ENCODE measurements at places on chromosomes 3 and 15. TPM values are rescaled to one million over a fixed set of nuclear protein-coding genes. Genes with fewer than 3 reads are reported as not detected.

CHRFAM7A gene
- total RNA-seq = 9.6 TPM

DNA sequence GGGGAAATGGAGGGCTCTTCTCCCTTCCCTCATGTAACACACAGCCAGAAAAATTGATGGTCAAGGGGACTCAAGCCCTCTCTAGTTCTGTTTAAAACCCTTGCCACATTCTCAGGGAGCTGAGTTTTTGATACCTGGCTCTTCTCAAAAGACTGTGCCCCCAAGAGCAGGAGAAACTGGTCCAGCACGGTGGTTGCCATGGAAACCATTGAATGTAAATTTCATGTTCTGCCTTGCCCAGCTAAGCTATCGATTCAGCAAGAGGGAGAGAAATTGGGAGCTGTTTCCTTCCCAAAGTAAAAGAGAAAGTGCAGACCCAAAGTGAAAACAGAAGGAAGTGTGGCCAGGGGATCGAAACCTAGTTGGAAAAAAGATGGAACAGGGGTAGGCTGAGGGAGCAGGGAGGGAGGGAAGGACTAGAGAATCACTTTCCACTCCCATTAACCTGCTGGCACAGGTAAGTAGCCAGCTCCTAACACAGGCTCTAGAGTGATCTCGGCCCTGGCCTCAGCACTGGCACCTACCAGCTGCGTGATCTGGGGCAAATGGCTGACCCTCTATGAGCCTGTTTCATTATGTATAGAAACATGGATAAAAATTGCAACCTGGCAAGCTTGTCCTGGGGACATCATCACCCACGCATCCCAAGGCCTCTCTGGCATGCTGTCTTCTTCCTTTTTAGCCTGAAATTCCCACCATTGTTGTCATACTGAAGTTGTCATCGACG lies 140.9 kb downstream of the TPRA1 start:
- no peaks in the 10 kb centered on the region for H3K36me3 ChIP-seq
- no peaks in the 10 kb centered on the region for H3K4me1 ChIP-seq
- no peak overlapping the region for H3K4me3 ChIP-seq
- no peak overlapping the region for H3K27ac ChIP-seq
- peaks cover under 1% of the 10 kb centered on the region for H3K27me3 ChIP-seq
- DNase-seq = no peak

- peaks cover 37% of the 10 kb centered on the region for H3K4me1 ChIP-seq
- no peaks in the 10 kb centered on the region for H3K36me3 ChIP-seq
- H3K4me3 ChIP-seq = no peak overlapping the region
- no peaks in the 10 kb centered on the region for H3K27me3 ChIP-seq
- H3K27ac ChIP-seq = peak overlapping the region; percentile 67
- no peak for DNase-seq
Observed at GRCh38 chr3:11201251-11202019, 47.1 kb downstream of the HRH1 start.

DNA sequence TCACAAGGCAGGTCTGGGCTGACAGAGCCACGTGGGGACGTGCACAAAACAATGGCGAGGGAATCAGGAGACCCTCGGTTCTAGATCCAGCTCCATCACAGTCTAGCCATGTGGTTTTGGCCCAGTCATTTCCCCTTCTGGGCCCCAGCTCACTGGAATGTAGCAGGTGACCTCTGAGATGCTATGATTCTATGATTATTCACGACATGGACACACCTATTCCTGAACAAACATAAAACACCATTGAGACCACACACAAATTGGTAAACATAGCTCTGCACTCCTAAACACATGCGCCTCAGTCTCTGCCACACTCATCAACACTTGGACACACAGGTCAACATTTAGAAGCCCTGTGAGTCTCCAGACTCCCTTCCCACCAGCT lies 9.0 kb downstream of the IGDCC4 start:
- H3K36me3 ChIP-seq = no peaks in the 10 kb centered on the region
- H3K27me3 ChIP-seq = peaks cover 32% of the 10 kb centered on the region
- no peak overlapping the region for H3K4me3 ChIP-seq
- no peak for DNase-seq
- no peak overlapping the region for H3K27ac ChIP-seq

- no peaks in the 10 kb centered on the region for H3K4me1 ChIP-seq
- no peak overlapping the region for H3K27ac ChIP-seq
- no peak overlapping the region for H3K4me3 ChIP-seq
- H3K27me3 ChIP-seq = no peaks in the 10 kb centered on the region
- no peak for DNase-seq
- H3K36me3 ChIP-seq = no peaks in the 10 kb centered on the region
Observed at GRCh38 chr15:54014067-54014655, 35.9 kb downstream of the UNC13C start.

DNA sequence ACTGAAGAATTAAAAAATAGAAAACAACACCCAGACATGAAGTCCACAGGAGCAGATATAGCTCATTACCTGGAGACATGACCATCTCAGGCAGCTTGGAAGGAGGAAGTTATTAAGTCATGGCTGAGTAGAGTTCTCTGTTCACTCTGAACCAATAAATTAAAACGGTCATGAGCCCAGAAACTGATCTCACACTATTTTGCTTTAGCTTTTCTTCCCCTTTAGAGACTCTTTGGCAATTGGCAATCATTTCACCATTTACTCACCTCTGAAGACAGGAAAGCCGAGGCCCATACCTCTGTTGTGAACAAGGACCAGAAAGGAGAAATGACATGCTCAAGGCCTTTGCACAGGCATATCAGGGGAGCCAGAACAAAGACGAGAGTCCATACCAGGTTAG lies 26.6 kb downstream of the CLDN18 start:
- no peak overlapping the region for H3K27ac ChIP-seq
- H3K36me3 ChIP-seq = peaks cover 12% of the 10 kb centered on the region
- no peaks in the 10 kb centered on the region for H3K27me3 ChIP-seq
- no peaks in the 10 kb centered on the region for H3K4me1 ChIP-seq
- DNase-seq = no peak

DNA sequence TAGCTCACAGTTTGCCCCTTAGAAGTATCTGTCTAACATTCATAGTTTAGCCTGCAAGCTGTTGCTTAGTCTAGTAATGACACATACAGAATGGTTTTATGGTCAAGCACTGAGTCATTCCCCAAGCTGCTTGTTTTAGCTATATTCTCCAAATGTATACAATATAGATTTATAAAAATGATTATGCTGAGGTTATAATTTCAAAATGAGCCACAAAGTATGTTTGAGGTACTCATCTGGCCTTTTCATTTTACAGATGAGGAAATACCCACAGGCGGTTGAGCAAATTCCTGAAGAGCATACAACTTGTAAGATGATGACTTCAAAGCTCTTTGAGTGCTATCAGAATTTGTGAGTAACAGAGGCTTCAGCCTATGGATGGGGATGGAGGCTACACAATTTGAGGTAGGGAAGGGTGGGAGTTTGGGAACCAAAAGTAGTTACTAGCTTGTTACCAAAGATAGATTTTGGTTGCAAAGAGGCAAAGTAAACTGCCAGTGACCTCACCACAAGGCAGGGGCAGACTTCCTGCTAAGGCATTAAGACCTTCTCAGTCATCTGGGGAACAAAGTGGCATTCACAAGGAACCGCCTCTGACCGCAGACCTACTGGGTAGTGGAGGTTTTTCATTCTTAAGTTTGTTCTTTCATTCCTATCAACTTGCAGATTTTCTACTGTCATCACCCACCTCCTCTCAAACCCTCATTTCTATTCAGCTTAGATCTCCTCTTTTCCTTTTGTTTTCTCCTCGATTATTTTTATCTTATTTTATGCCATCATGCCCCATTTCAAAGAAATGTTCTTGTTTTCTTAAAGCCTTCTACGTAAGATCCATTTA lies 257.2 kb upstream of the NECTIN3 start:
- H3K27me3 ChIP-seq = no peaks in the 10 kb centered on the region
- DNase-seq = no peak
- no peak overlapping the region for H3K27ac ChIP-seq
- H3K4me1 ChIP-seq = no peaks in the 10 kb centered on the region
- no peak overlapping the region for H3K4me3 ChIP-seq
- no peaks in the 10 kb centered on the region for H3K36me3 ChIP-seq

DNA sequence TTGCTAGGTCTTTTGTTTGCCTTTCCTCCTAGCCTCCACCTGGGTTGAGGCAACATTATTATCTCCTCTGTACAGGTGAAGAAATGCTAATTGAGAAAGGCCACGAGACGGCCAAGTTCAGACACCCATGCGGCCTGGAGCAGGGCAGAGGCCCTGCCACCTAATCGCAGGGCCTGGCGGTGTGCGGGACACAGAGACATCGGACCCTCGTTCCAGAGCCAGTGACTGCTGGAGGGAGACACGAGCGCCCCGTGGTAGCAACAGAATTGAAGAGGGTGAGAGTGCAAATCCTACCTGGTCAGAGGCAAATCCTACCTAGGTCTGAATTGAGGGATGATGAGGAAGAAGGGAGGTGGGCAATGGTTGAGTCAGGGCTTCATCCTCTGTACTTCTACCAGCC lies 113.8 kb upstream of the MEF2A start:
- H3K4me1 ChIP-seq = peaks cover 60% of the 10 kb centered on the region
- H3K27me3 ChIP-seq = no peaks in the 10 kb centered on the region
- DNase-seq = no peak
- H3K4me3 ChIP-seq = no peak overlapping the region
- no peaks in the 10 kb centered on the region for H3K36me3 ChIP-seq

Data from lower lobe of right lung (tissue), 2 donors.